ENCODE measurements at places on chromosomes 7 and 10.

GRCh38 chr10:100816671-100817070 lies 71.3 kb downstream of the PAX2 start:
- no peak for DNase-seq

DNA sequence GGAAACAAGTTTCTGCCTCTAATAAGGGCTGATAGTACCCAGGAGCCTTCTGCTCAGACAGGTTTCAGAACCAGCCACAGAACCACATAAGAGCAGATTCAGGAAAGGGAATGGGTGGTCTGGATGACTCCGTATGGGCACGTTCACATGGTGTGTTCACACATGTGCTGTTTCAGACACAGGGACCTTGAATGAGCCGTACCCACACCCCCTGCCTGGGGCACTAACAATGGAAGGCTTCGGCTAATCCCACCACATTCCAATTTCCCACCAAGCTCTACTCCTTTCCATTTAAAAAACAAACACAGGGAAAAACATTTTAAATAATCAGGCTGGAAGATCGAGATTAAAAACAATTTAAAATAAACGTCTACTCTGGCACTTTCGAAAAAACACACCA lies 217.3 kb downstream of the GRID1 start:
- DNase-seq = no peak

DNA sequence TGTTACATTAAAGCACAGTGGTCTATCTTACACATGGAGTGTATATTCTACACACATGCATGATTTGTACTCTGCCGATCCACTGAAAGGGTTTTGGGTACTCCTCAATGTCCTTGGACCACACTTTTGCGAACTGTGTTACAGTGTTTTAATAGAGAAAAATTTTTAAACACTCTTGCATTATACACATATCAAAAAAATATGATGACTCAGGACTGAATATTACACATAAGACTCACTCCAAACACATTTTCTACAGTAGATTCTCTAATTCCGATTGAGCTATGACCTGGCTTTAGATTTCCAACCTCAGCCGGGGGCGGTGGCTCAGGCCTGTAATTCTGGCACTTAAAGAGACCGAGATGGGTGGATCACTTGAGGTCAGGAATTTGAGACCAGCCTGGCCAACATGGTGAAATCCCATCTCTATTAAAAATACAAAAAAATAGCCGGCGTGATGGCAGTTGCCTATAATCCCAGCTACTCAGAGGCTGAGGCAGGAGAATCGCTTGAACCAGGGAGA lies 222.4 kb downstream of the CACNA2D1 start:
- DNase-seq = no peak

DNA sequence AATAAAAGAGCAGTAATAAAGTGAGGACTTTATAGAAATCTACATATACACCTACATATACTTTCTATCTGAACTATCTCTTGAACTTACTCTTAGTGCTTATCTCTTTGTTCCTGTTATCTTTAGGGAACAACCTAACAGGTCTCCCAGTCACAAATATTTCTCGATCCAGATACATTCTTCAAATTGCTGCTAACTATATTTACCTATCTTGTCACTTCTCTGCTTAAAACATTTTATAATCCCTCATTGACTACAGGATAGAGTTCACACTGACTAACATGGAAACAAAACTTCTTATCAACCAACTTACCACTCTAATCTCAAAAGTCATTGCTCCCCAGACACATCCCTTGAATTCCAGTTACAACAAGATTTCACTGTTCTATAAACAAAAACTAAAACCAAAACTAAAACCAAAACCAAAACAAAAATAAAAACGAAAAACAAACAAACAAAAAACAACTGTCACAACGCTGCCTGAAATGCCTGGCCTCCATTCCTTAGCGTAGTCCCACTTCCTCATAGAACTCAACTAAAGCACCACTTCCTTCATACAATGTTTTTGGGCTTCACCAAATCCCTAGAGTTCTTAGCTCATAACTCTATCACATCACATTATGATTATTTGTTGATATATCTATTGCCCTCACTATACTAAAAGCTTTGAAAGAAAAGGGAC lies 134.7 kb downstream of the SEMA3D start:
- no peak for DNase-seq

DNA sequence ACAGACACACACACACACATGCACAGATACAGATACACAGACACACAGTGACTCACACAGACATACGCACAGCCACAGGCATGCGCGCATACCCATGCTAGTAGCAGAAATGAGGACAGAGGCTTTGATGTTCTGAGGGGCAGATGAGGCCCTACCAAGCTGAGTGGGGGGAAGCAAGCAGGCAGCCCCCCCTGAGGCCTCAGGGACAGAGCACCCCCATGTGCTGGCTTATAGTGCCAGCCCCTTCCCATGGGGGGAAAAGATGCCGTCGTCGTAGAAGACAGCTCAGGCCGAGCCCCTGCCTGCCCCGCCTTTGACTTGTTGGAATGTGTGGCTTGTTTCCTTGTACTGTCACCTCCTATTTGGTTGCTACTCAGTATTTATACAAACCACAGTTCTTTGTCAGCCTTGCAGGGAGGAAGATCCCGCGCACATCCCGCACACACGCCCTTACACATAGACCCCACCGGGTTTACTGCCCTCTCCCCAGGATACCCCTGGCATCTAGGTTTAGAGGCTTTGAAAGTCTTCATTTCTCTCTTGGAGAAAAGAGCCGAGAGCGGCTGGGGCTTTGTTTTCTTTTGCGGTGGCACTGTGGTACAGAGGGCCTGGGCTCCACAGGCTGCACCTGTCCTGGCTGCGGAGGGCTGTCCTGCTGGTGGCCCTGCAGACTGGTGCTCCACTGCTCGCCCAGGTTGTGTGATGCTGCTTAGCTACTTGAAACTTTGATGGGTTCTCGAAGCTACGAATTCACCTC lies 112.5 kb downstream of the DOCK1 start:
- no peak for DNase-seq

DNA sequence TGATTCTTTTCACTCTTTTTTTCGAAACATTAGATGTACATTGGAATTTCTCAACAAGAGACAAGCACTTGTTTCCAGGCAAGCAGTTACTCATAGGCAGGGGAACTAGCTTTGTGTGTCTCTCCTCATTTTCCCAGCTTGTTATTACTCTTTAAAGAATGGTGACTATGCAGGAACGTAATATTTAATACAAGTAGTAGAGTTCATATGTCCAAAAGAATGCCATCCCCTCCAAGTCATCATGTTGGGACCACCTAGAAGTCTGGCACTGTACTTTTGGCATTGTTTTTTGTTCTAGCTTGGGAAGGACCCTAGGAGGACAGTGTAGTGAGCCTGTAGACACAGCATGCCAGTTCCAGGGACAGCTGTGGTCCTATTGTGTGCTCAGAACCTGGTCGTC lies 650.7 kb downstream of the INHBA start:
- DNase-seq = no peak

GRCh38 chr7:108468246-108468645 lies 12.0 kb upstream of the NRCAM start:
- DNase-seq = no peak

- no peak for DNase-seq
These were observed 484.7 kb downstream of the PTPRN2 start for GRCh38 chr7:158102897-158103296.

DNA sequence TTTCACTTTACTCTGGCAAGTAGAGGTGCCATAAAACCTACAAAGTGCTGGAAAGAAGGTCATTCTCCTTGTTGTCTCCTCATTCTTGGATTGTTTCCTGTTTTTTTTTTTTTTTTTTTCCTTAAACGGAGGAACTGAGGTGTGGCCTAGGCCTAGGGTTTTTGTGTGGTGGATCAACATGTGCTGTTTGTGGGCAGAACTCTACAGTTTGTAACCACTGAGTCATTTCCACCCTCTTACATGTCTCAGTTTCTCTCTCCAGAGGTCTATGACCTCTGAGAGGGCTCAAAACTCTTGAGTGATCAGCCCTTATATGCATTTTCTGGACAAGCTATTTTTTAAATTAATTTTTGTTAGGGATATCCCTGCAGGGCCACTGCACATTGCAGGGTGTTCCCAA lies 296.0 kb downstream of the PPP1R3A start:
- no peak for DNase-seq

DNA sequence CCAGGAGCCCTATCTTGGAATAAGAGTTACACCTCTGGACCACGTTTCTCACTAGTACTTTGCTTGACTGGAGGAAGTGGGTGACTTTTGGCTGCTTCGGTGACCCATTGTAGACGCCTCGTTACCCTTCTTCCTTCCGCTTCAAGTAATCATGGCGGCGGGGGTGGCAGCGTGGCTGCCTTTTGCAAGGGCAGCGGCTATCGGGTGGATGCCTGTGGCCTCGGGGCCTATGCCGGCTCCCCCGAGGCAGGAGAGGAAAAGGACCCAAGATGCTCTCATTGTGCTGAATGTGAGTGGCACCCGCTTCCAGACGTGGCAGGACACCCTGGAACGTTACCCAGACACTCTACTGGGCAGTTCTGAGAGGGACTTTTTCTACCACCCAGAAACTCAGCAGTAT lies 1.5 kb downstream of the KCND2 start:
- no peak for DNase-seq

- no peak for DNase-seq
These were observed 2.7 kb downstream of the RHBDD2 start for GRCh38 chr7:75881436-75882095.

DNA sequence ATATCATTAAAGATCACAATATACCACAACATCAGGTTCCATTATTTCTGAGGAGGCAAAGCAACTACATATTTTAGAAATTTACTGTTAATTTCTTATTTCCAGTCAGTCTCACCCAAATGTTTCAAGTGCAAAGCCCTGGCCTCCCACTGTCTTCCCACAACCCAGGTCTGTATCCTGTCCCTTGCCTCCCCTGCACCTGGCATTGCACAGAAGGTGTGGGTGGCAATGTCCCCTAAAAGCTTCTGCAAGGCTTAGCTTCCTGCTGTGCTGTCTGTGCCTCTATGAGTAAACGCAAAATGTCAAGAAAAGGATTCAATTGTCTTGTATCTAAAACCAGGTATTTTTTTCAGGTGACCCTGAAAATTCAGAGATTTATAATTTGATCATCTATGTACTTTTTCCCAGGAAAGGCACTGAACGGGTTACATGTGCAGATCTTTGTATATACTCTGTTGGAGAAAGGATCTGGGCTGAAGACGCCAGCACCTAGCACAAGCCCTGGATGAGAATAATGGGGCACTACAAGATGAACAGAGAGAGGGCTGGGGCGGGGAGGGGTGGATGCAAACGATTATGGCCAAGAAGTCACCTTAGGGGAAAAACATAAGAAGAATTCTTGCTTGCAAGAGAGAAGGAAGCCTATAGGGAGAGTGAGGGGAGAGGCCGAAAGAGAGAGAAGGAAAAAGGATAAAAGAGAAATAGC lies 3.1 kb upstream of the ANTXRL start:
- DNase-seq = no peak

DNA sequence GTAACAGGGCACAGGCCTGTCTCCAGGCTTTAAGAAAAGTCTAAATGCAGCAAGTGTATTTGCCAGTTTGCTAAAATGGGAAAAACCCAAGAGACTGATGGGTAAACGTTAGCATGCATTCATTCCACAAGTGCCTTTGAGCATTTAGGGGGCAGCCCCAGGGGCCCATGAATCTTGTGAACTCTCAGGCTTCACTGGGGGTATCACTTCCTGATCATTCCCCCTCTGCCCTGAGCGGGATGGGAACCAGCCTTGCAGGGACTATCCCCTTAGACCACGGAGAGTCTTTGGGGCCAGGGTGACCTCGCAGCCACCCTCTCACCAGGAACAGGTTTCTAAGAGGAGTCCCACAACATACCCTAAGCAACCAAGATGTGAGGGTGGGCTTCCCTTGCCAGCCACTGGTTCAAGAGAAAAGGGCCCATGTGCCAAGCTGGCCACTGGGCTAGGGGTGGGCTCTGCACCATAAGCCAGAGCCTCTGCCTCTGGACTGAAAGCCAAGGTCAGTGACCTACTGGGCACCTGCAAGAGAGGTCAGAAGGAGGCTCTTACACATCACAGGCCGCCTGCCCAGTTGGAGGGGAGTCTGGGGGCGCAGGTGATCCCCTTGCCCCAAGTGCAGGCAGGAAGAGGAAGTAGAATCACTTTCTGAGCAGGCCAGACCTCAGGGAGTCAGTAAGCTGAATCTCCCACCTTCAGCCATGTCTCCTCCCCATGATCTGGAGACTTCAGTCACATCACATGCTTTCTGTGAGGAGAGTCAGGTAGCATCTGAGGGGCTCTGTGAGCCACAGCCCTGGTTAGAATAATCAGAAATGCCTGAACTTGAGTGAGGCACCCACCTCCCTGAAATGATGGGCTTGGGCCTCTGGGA lies 75.0 kb downstream of the C10orf105 start:
- DNase-seq = no peak

DNA sequence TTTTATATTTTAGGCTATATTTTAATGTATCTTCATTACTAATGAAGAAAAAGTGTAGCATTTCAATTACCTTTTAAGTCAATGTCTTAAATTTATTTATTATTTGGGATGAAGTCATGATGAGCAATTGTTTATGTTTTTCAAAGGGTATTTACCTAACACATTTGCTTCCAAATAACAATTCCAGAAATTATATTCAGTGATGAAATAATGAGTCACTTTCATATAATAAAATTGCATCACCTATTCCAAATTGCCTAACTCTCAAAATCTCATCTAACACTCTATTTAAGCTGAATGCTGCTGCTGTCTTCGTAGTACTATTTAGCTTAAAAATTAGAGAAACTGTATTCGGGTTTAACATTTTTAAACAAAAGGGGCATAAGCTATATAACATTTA lies 97.7 kb downstream of the PRKG1 start:
- DNase-seq = no peak

- DNase-seq = no peak
These were observed 3.0 kb downstream of the GPRIN2 start for GRCh38 chr10:46553238-46554049.

DNA sequence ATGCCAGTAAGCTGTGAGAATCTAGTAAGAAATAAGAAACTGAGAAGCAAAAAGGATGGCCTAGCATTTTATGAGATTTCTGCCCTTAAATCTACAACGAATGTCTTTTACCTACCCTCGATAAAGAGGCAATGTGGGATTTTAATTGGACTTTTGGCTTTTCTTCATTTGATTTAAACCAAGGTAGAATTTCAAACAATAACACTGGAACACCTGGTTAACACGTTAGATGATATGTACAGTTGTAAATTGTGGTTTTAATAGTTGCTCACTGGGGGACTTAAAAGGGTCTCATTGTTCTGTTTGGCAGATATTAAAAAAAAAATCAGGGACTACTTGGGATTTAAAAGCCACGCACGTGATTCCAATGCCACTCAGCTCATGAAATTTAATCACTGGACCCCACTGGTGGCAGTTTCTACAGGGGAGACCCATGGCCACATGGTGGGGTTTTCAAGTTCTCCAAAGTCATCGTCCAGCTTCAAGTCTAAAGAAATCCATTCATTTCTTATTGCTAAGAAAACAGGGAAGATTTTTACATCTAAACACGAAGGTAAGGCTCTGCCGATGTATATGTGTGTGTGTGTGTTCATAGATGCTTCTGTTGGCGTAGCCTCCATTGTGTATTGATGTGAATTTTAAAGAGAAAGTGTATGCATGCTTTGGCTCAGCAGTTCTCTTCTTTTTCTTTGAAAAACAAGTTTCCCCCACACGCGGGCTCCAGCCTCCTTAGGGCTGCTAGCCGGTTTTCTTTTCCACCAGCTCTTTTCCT lies 588.6 kb upstream of the MKI67 start:
- DNase-seq = no peak
